ENCODE measurements at places on chromosomes 2 and 18.

- DNase-seq, result no peak
These were observed 217.2 kb upstream of the PKDCC start for GRCh38 chr2:41830600-41830999.

DNA sequence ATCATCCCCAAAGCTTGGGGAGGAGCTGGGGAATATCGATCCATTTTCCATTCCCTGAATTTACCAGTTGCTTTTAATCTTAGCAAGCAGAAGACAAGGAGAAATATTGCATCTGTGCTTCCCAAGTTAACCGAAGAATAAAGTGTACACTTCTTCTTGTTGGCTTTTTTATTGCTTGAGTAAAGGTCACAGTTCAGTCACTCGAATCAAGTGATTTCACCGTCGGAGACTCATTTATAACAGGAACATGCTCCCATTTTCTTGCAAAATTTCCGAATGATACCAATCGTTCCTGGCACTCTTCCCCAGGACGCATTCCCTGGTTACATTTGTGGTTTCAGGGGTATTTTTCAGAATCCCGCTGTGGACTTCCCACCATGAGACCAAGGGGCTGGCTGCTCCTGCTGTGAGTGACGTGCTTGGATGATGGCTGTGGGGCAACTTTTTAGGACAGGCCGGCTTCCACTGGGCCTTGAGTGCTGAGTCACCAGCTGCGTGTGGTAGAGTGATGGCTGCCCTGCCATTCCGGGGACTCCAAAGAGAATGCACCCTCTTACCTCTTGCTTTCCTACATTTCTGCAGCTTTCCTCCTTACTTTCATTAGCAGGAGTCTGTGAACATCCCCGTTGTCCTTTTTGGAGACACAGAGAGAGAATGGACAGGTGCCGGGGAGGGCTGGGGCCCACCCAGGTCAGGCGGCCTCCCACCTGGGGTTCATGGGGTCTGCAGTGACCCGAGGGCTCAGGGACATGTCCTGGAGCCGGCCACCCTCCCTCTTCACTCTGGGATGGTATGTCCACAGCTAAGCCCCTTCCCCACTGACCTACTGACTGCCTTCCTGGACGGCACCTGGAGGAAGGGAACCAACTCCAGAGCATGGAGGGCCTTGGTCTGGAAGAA lies 60.7 kb upstream of the HDAC4 start:
- no peak for DNase-seq

- no peak for DNase-seq
These were observed 58.3 kb downstream of the FBXO36 start for GRCh38 chr2:229980431-229981184.

DNA sequence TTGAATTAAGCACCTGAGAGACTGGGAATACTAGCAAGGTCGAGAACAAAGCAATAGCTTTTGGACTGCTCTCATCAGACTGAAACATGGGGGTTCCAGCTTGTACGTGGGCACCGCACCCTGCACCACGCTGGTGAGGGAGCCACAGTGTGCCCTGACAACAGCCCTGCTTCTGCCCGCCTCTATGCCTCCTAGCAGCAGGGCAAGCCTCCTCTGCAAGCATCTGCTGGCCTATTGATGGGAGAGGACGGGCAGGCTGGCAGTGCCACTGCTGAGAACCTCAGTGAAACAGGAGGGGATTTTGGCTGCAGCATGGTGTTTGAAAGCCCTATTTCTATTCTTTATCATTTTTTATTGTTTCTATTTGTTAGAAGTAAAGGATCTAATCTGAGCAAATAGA lies 146.1 kb upstream of the OTOS start:
- no peak for DNase-seq

- no peak for DNase-seq
These were observed 417.4 kb upstream of the PIK3C3 start for GRCh38 chr18:41537666-41538065.

GRCh38 chr2:202165945-202166344 lies 72.5 kb downstream of the SUMO1 start:
- DNase-seq, result no peak

- DNase-seq, result no peak
These were observed 139.6 kb upstream of the ITGA6 start for GRCh38 chr2:172287605-172288315.

DNA sequence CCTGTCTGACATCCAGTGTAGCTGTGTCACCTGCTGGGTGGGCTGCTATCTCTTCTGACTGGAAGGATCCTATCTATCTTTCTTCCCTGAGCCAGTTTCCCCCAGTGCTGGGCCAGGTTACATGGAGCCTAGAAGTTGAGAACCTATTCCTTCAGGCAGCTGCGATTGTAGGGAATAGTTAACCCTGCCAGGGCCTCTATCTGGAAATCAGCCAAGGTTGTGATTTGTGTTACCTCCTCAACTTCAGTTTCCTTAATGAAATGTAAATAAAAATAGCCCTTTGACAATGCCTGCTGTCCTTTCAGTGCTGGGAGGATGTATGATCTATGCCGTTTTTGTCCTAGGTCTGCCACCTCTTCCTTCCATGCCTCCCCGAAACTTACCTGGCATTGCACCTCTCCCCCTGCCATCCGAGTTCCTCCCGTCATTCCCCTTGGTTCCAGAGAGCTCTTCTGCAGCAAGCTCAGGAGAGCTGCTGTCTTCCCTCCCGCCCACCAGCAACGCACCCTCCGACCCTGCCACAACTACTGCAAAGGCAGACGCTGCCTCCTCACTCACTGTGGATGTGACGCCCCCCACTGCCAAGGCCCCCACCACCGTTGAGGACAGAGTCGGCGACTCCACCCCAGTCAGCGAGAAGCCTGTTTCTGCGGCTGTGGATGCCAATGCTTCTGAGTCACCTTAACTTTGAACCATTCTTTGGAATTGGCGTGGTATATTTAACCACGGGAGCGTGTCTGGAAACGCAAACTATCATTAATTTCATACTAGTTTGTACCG lies 36.6 kb downstream of the GORASP2 start:
- no peak for DNase-seq

DNA sequence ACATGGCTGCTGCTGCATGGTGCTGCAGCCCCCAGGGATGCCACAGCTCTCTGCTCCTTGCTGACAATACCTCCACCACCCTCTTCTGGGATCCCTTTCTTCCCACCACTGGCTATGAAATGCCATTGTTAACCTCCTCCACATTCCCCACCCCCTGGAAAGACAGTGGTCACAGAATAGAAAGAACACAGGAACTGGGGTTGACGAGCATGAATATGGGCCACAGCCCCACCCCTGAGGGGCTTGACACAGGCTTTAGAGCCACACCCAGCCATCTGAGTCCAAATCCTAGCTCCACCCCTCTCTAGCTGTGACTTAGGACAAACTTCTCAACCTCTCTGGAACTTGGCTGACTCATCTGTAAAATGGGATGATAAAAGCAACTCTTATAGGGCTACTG lies 47.3 kb downstream of the TMEM163 start:
- DNase-seq, result no peak

DNA sequence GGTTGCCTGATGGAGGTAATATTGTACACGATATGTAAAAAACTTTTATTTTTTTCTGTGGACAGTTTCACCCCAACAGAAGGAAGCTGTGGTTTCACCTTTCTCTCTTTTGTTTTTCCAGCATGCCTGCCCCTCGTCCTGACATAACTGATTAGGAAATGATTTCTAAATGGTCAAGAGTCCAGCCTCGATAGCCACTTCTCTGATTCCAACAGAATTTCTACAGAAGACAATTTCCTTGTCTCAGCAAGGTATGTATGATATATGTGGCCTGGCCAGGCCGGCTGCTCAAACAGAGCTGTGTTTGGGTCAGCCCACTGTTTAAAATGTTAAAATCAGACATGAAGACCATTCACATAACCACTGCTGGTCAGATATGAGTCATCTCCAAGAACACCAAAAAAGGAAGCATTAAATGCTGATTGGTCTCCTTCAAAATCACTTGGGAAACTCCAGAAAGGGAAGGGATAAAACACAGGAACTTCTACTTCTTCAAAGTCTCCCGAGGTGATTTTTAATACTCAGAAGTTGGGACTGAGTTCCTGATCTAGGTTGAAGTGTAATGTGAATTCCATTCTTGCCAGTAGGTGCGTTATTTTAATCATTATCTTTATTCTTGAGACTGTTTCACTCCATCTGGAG lies 22.3 kb downstream of the ATP8B1 start:
- no peak for DNase-seq

DNA sequence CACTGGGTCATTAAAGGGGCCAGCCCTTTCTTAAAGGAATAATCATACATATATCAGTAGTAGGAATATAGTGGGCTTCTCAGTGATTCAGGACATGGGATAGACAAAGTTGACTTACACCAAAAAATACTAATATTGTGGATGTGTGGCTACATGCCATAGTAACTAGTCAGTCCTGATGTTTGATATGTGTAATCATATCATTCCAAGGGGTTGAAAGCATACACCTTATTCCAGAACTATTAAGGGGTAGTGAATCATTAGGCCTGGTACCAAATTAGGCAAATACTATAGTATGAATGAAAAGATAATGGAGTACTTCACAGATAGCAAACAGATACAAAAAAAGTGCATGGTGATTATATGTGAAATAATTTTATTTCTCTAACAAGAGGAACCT lies 814.9 kb upstream of the NRXN1 start:
- DNase-seq, result no peak

DNA sequence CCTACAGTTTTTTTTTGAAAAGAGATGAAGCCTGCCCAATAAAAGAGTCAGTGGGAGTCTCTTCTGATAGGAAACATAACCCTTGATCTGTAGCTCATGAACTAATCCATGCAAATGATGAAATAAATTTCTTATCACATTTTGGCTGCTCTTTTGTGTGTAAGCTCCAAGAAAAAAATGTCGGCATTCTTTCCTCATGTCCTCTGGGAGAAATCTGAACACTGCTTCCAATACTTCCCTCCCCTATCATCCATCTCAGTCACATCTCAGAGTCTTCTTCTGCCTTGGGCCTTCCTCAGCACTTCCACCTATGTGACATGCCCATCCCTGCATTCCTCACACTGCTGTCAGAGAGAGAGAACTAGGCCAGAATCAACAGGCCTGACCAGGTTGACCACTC lies 395.7 kb upstream of the ST6GAL2 start:
- no peak for DNase-seq

DNA sequence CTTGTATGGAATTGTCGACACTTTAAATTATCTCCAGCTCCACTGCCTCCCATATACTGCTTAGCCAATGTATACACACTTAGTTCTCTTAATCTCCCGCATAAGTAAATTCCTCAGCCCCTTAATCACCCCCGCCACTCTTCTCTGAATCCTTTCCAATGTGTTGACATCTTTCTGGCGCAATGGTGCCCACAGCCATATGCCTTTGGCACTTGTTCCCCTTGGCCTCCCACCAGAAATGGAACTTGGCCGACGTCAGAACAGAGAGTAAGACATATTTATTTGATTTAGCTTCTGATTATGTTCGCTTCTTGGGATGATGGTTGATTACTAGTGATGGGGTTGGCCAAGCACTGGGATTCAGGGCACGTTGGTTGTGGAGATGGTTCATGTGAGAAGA lies 1089.3 kb upstream of the CELF4 start:
- DNase-seq, result no peak

DNA sequence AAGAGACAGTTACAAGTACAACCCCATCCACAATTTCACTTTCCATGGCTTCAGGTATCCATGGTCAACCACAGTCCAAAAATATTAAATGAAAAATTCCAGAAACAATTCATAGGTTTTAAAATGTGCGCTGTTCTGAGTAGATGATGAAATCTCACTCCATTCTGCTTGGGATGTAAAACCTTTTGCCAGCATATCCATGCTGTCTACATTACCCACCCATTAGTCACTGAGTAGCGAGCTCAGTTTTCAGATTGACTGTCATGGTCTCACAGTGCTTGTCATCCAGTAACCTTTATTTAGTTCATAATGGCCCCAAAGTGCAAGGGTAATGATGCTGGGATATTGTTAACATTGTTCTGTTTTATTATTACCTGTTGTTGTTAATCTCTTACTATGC lies 40.5 kb downstream of the SMAD4 start:
- no peak for DNase-seq
